ENCODE measurements at places on chromosomes 3 and 15. TPM values are rescaled to one million over a fixed set of nuclear protein-coding genes. Genes with fewer than 3 reads are reported as not detected.

Gene PLCH1
- 0.03 TPM for total RNA-seq

GRCh38 chr3:164450276-164450905 is 627.9 kb downstream of the SI start:
- H3K27ac ChIP-seq = no peak overlapping the region
- no peaks in the 10 kb centered on the region for H3K4me1 ChIP-seq
- H3K4me3 ChIP-seq = no peak overlapping the region
- no peaks in the 10 kb centered on the region for H3K27me3 ChIP-seq
- H3K36me3 ChIP-seq = no peaks in the 10 kb centered on the region

Gene ACAN
- 0.03 TPM for total RNA-seq

GRCh38 chr3:156648086-156648485 is 26.3 kb upstream of the TIPARP start:
- H3K27me3 ChIP-seq = peaks cover 5% of the 10 kb centered on the region
- H3K36me3 ChIP-seq = no peaks in the 10 kb centered on the region
- no peak overlapping the region for H3K27ac ChIP-seq
- H3K4me1 ChIP-seq = no peaks in the 10 kb centered on the region
- no peak overlapping the region for H3K4me3 ChIP-seq

Gene UROC1
- total RNA-seq = not detected

- no peak overlapping the region for H3K4me3 ChIP-seq
- no peak for DNase-seq
- no peak overlapping the region for H3K27ac ChIP-seq
- H3K36me3 ChIP-seq = no peaks in the 10 kb centered on the region
- H3K27me3 ChIP-seq = no peaks in the 10 kb centered on the region
- no peaks in the 10 kb centered on the region for H3K4me1 ChIP-seq
Measured at GRCh38 chr3:97439373-97439772, 325.2 kb upstream of the ARL6 start.

DNA sequence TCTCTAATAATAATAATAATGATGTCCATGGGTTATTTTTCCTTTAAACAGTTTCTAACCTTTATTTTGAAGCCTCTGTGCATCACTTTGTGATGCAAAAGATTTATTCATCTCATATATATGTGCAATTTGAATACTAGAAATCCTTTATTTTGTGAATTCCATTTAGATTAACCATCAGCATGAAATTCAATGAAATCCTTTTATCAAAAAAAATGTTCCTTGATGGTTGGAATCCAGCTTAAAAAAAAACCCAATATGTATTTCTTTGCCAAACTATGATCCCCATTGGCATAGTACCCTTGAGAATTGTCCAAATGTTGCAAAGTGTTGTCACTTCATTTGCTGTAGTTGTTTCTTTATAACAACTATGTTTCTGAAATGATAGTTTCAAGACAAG is 7.4 kb downstream of the TBC1D23 start:
- no peak overlapping the region for H3K4me3 ChIP-seq
- H3K27ac ChIP-seq = no peak overlapping the region
- no peaks in the 10 kb centered on the region for H3K36me3 ChIP-seq
- H3K4me1 ChIP-seq = peaks cover 10% of the 10 kb centered on the region

GRCh38 chr3:125054449-125055329 is 1.1 kb downstream of the HEG1 start:
- no peak for DNase-seq
- H3K4me3 ChIP-seq = peak overlapping the region; percentile 94
- peak overlapping the region; percentile 96 for H3K27ac ChIP-seq
- no peaks in the 10 kb centered on the region for H3K27me3 ChIP-seq

DNA sequence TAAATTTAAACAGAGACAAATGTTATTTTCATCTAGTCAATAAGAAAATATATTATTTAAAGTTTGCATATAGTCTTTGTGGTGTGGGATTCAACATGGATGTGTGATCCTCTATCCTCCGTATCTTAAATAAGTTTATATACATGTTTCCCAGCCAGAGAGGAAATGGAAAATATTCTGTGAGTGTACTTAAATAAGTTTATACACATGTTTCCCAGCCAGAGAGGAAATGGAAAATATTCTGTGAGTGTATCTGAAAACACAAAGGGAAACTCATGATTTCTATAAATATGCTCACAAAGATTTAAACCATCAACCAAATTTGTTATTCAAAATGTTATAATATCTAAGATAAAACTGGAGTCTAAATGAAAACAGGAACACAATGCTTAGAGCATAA is 110.0 kb upstream of the MELTF start:
- DNase-seq = no peak
- no peaks in the 10 kb centered on the region for H3K4me1 ChIP-seq
- no peaks in the 10 kb centered on the region for H3K27me3 ChIP-seq
- no peak overlapping the region for H3K4me3 ChIP-seq
- H3K27ac ChIP-seq = no peak overlapping the region

Gene DUOX1
- 0.31 TPM for total RNA-seq

Gene PLCL2
- 3.0 TPM for total RNA-seq

Gene C2CD4B
- 0.26 TPM for total RNA-seq

Gene REC114
- total RNA-seq = not detected

GRCh38 chr15:58247855-58248842 is 110.0 kb downstream of the AQP9 start:
- DNase-seq = no peak
- H3K27me3 ChIP-seq = no peaks in the 10 kb centered on the region
- H3K27ac ChIP-seq = no peak overlapping the region
- H3K4me3 ChIP-seq = no peak overlapping the region
- no peaks in the 10 kb centered on the region for H3K36me3 ChIP-seq

Gene MYO5A
- total RNA-seq = 61.1 TPM

DNA sequence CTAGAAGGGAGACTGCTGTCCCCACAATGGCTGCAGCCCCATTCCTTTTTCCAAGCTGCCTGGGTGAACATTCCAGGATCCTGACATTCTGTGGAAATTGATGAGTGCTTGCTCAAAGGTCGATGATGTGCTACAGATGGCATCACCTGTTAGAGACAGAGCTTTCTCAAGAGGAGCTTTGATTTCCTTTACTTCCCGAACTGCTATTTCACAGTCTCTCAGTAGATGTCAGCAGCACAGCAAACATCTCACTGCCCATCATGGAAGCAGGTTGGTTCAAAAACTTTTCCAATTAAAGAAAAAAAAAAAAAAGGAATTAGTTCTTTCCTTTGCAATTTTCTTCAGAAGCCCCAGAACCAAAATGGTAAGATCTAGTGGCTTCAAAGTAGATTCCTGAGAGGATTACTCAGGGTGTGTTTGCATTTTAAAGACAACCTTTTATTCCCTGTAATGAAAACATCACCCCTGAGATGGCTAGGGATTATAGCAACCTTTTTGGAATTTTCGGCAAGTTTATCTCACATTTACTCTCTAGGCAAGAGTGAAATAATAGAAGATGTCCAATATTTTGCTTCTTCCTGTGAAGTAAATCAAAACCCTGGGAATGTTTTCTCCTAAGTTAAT is 44.8 kb downstream of the POLR2M start:
- H3K36me3 ChIP-seq = no peaks in the 10 kb centered on the region
- H3K4me3 ChIP-seq = no peak overlapping the region
- H3K27ac ChIP-seq = no peak overlapping the region
- no peaks in the 10 kb centered on the region for H3K4me1 ChIP-seq
- H3K27me3 ChIP-seq = 0 out of 2 replicates have a peak, but pooled peaks cover 3% of the 10 kb centered on the region
- no peak for DNase-seq

- no peaks in the 10 kb centered on the region for H3K4me1 ChIP-seq
- no peaks in the 10 kb centered on the region for H3K36me3 ChIP-seq
- H3K27me3 ChIP-seq = no peaks in the 10 kb centered on the region
- H3K27ac ChIP-seq = no peak overlapping the region
- H3K4me3 ChIP-seq = no peak overlapping the region
Measured at GRCh38 chr3:64265646-64266045, 40.4 kb upstream of the PRICKLE2 start.

- no peaks in the 10 kb centered on the region for H3K4me1 ChIP-seq
- no peak overlapping the region for H3K4me3 ChIP-seq
- H3K27ac ChIP-seq = no peak overlapping the region
- H3K36me3 ChIP-seq = no peaks in the 10 kb centered on the region
- H3K27me3 ChIP-seq = no peaks in the 10 kb centered on the region
Measured at GRCh38 chr15:29424118-29424517, 154.5 kb upstream of the NSMCE3 start.

GRCh38 chr15:53884441-53884840 is 93.8 kb upstream of the UNC13C start:
- H3K36me3 ChIP-seq = no peaks in the 10 kb centered on the region
- no peaks in the 10 kb centered on the region for H3K4me1 ChIP-seq
- no peak overlapping the region for H3K4me3 ChIP-seq

DNA sequence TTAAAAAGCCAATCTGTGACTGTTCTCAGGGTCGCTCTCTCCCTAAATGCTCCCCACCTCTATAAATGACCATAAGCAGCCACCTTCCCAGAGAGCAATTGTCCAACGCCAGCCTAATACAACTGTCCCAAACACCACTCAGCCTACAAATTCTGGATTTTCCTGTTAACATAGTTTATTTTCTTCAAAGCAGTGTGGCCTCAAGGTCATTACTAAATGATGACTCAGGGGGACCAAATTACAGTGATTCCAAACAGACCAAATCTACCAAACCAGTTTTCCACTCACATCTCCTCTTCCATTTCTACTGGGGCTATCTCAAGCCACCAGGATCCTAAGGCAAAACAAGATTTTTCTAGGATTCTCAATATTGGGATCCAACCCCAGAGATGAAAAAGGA is 22.5 kb downstream of the HEXA start:
- DNase-seq = no peak
- H3K4me1 ChIP-seq = no peaks in the 10 kb centered on the region
- no peak overlapping the region for H3K4me3 ChIP-seq

Gene VILL
- total RNA-seq = 5.7 TPM

Gene TRIM42
- not detected for total RNA-seq

Gene GRK7
- total RNA-seq = 0.10 TPM

Gene SLC12A8
- 7.0 TPM for total RNA-seq

Gene ARHGEF3
- 19.8 TPM for total RNA-seq

DNA sequence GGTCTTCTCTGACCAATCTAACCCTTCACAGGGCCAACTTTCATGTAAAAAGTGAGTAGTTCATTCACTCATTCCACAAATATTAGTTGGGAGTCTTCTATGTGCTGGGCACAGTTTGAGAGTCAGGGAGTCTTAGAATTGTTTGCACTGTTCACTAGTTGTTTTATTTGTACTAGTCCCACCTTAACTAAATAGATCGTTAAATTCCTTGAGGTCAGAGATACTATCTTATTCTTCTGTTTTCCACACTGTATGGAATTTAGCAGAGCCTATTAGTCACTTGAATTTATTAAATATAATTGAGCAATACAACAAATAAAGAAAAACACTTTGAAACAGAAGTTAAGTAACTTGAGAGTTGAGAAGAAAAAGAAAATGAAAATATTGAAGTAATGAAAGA is 40.8 kb upstream of the SPTSSB start:
- H3K27ac ChIP-seq = peak overlapping the region; percentile 10
- no peak overlapping the region for H3K4me3 ChIP-seq
- DNase-seq = no peak
- H3K4me1 ChIP-seq = peaks cover 23% of the 10 kb centered on the region
- H3K27me3 ChIP-seq = no peaks in the 10 kb centered on the region

DNA sequence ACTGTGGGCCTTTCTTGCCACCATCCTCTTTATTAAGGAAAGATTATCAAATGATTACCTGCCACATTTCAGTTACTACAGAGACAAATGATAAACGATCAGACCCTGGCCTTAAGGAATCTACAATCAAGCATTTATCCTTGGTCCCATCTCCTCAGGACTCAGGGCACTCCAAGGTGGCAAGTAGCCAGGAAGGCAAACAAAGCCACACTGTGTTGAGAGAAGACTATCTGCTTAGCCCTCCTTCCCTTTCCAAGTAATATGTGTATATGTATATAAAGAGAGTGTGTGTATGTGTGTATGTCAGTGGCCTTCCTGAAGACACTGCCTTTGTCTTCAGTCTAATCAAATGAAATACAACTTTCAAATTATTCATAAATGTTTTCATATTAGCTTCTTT is 490.1 kb upstream of the ATP11B start:
- no peaks in the 10 kb centered on the region for H3K4me1 ChIP-seq
- DNase-seq = no peak
- H3K27me3 ChIP-seq = no peaks in the 10 kb centered on the region
- no peaks in the 10 kb centered on the region for H3K36me3 ChIP-seq
- H3K4me3 ChIP-seq = no peak overlapping the region
- no peak overlapping the region for H3K27ac ChIP-seq

GRCh38 chr15:39419651-39420050 is 161.2 kb upstream of the THBS1 start:
- no peaks in the 10 kb centered on the region for H3K27me3 ChIP-seq
- H3K4me1 ChIP-seq = no peaks in the 10 kb centered on the region
- H3K36me3 ChIP-seq = no peaks in the 10 kb centered on the region
- no peak overlapping the region for H3K27ac ChIP-seq

- H3K4me1 ChIP-seq = peaks cover 19% of the 10 kb centered on the region
- H3K27ac ChIP-seq = no peak overlapping the region
- H3K36me3 ChIP-seq = no peaks in the 10 kb centered on the region
- DNase-seq = no peak
- H3K4me3 ChIP-seq = no peak overlapping the region
- no peaks in the 10 kb centered on the region for H3K27me3 ChIP-seq
Measured at GRCh38 chr3:152334761-152335160, 66.0 kb downstream of the MBNL1 start.

- no peaks in the 10 kb centered on the region for H3K27me3 ChIP-seq
- no peak for DNase-seq
- H3K4me3 ChIP-seq = no peak overlapping the region
- H3K4me1 ChIP-seq = no peaks in the 10 kb centered on the region
- H3K27ac ChIP-seq = no peak overlapping the region
Measured at GRCh38 chr3:78273326-78273725, 1233.4 kb downstream of the ROBO2 start.

- no peak overlapping the region for H3K27ac ChIP-seq
- H3K4me3 ChIP-seq = no peak overlapping the region
- H3K27me3 ChIP-seq = no peaks in the 10 kb centered on the region
- H3K4me1 ChIP-seq = no peaks in the 10 kb centered on the region
Measured at GRCh38 chr3:147925272-147925671, 516.1 kb downstream of the ZIC1 start.

- H3K36me3 ChIP-seq = no peaks in the 10 kb centered on the region
- no peaks in the 10 kb centered on the region for H3K27me3 ChIP-seq
- peak overlapping the region; percentile 77 for H3K27ac ChIP-seq
- H3K4me1 ChIP-seq = peaks cover 35% of the 10 kb centered on the region
- DNase-seq = peak; percentile 69
- H3K4me3 ChIP-seq = no peak overlapping the region
Measured at GRCh38 chr3:13106308-13107001, 33.2 kb upstream of the IQSEC1 start.

- H3K27ac ChIP-seq = no peak overlapping the region
- H3K27me3 ChIP-seq = no peaks in the 10 kb centered on the region
- H3K4me1 ChIP-seq = no peaks in the 10 kb centered on the region
- no peaks in the 10 kb centered on the region for H3K36me3 ChIP-seq
- no peak overlapping the region for H3K4me3 ChIP-seq
- DNase-seq = no peak
Measured at GRCh38 chr15:100591835-100592234, 10.1 kb downstream of the LINS1 start.

Gene DNAH12
- 0.21 TPM for total RNA-seq

Data from Panc1 (cell line).